ENCODE measurements at places on chromosomes 4 and X.

- no peak for DNase-seq
Observed at GRCh38 chrX:148043271-148043855, 62.2 kb downstream of the FMR1NB start.

- DNase-seq, result no peak
Observed at GRCh38 chrX:17160975-17161374, 214.0 kb upstream of the NHS start.

DNA sequence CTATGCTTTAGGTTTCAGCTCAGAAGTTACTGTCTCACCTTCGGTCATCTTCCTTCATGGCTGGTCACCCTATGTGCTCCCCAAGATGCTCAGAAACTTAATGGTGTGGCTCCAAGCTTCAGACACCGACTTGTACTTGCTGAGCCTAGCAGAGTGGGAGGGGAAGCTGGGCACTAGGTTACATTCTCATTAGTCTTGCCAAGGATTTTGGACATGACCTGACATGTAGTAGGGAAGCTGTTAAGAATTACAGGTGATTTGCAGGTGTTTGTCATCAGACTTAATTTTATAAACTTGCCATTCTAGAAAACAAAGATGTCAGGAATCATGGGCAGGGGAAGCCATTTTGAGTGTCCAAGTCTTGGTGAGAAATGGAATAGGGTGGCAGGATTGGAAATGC, 72.4 kb downstream of the CCNG2 start:
- no peak for DNase-seq

DNA sequence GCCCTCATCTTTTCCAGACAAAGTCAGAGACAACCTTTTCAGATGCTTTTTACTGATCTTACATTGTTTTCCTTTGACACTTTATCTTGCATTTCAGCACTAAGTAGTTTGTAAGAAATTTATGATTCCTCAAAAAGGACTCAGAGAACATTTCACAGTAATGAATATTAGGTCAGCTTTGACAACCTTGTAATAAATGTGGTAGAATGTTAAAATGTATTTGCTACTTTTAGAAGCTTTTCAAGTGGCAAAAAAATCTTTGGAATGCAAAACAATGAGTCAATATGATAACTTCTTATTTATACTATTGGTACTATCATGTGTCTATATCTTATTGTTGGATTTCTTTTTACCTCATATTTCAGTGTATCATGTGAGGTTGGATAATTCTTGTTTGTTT, 146.2 kb upstream of the FAT4 start:
- DNase-seq, result no peak

GRCh38 chr4:59966758-59967157, 1233.4 kb upstream of the ADGRL3 start:
- DNase-seq, result no peak

Measured in stimulated activated CD8-positive, alpha-beta memory T cell treated with anti-CD3 and anti-CD28 coated beads, Interleukin-2, amount 100 ng/mL, for 1 hour (primary cell).